Stimulated activated CD8-positive, alpha-beta memory T cell treated with anti-CD3 and anti-CD28 coated beads, Interleukin-2, amount 100 ng/mL, for 48 hours (primary cell): ENCODE measurements at places on chromosomes 4 and X.

DNA sequence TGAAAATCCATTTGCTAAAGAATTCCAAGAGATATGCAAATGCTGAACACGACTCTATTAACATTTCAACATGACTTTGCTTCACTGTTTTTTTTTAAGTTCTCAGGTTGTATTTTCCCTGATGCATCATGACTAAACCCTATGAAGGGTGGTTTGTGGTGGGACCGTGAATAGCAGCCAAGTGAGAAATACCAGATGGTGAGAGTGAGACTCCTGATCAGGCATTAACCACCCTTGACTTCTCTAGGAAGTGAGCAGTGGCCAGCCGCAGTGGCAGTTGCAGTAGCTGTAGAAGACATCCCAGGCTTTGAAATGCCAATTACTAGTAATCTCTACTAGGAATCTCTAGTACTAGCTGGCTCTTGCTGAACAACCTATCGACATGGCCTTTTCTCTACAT lies 383.4 kb downstream of the FAM133A start:
- no peak for DNase-seq

DNA sequence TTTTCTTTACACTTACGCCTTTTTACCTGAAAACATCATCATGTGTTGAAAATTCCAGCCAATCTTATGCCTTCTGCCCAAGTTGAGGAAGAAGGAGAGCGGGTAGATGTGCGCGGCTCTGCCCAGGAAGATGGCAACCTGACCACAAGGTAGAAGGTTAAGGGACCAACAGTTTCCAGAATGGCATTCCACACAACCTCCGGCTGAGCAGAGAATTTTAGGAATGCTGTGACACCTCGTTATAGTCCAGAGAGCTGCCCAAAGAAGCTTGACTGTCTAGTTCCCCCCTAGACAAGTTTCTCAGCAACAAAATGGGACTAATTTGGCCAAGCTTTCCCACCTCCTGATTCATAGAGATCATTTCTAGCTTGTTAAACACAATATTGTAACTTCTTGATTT lies 75.1 kb downstream of the CHST7 start:
- no peak for DNase-seq

DNA sequence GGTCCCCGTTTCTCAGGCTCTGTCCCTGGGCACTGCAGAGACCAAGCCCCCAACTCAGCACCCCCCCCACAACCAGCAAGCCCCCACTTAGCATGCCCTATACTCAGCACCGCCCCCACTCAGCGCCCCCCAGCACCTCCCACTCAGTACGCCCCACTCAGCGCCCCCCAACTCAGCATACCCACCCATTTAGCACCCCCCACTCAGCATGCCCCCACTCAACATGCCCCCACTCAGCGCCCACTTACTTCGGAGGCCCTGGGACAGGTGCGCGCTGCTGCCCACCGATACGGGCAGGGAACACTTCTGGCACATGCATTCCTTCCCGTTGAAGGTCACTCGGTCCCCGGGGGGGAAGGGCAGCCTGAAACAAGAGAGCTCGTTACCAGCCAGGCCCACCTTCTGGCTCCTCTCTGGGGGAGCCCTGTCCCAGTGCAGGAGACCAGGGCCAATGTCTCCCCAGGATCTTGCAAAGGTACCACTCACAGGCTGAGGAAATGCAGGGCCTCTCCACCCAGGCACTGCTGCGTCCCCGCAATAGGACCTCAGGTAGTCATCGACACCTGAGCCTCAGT lies 70.6 kb downstream of the ABLIM2 start:
- DNase-seq: no peak

- no peak for DNase-seq
Observed at GRCh38 chr4:58166490-58166889, 1056.3 kb upstream of the IGFBP7 start.

DNA sequence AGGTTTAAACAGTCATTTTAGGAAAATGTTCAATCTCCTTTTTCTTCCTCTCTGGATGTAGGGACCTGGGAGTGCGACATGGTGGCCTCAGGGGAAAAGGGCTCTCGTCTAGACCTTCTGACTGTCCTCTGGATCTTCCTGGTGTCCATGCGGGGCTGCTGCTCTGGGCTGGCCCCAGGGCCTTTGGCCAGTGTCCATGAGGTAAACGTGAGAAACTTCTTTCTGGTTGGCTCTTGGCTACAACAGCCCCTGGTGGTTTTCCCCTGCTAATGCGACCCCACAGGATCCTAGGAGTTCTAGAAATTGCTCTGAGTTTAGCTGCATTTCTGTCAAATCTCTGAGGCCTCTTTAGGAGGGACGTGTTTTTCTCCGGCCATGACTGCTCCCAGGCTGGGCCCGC lies 85.7 kb downstream of the MFAP3L start:
- DNase-seq: no peak

- DNase-seq: no peak
Observed at GRCh38 chr4:7651461-7651921, 216.8 kb upstream of the PSAPL1 start.
